GOT3 (cell line): ENCODE measurements at places on chromosomes 4 and X.

- DNase-seq = no peak
These were observed 179.4 kb downstream of the FBXW7 start for GRCh38 chr4:152356428-152357034.

DNA sequence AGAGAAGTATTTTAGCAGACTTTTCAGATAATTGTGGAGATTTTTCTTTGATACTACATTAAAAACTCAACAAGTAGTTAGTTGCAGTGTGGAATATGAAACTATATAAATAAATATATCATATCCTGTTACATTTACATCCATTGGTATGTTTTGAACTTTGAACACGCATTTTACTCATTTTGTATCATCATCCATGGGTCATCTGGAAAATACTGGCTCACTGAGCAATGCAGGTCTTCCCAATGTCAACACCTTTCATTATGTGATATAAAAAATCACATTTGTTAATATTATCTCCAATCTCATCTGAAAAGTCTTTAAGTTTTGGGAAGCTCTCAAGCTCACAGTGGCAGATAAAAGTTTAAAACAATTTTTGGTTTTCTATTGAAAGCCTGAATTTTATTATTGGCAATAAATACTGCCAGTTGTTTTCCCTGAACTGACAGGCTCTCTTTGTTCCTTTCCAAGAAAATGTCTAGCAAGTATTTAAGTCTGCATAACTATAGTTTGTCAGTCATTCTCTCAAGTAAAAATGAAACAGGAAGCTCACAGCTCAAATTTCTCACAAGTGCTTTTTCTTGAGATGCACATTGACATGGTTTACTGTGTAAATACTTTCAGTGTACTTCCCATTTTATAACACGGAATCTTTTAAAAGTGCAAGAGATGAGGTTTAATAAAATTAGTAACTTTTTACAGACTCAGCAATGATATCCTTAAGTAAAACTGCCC, 183.5 kb upstream of the GPC4 start:
- no peak for DNase-seq

GRCh38 chr4:87353592-87353991, 30.9 kb upstream of the HSD17B13 start:
- DNase-seq = no peak

DNA sequence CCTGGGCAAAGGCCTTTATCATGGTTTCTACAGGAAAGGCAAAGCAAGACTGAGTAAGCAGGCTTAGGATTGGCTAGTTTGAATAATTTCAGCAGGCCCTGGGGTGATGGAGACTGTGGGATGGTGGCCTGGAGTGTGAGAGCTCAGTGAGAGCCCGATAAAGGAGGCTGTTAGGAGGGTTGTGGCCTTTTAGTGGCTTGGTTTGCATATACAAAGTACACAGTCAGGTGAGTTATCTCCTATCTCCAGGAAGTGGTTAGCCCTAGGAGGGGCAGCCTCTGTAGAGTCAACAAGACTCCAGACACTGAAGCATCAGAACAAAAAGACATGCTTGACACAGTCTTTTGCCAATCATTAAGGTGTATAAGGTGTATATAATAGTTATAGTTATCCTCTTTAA, 157.2 kb downstream of the CFAP299 start:
- DNase-seq = no peak

- DNase-seq = no peak
These were observed 32.5 kb downstream of the SLC10A6 start for GRCh38 chr4:86816501-86817273.

- no peak for DNase-seq
These were observed 102.6 kb downstream of the IL1RAPL2 start for GRCh38 chrX:104668550-104668949.

- DNase-seq = no peak
These were observed 4.8 kb downstream of the WDR44 start for GRCh38 chrX:118350706-118351105.

DNA sequence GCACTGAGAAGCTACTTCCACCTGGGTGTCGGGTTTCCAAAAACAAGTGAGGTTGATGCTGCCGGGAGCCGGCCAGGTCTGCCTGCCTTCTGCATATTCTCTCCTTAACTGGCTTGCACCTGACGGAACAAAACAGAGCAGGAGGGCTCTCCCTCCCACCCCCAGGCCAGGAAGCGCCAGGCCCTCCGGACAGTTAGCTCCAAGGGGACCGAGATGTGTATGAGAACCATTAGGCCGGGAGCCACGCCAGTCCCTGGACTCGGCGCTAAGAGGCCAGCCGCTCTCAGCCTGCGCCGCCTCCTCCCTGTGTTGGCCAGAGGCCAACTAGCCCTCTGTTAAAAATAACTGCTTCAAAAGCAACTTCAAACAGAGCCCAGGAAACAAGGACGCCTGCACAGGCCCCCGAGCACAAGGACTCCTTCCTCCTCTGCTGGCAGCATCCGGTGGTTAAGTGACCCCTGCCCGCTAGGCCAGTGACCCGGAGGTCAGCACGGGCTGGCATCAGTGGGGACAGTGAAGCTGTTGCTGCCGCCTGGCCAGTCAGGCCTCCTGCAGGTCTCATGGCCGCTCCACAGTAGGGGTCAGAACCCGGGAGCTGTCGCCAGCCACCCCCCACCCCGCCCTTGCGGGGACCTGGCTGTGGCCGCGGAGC, 107.9 kb downstream of the ABLIM2 start:
- no peak for DNase-seq

- DNase-seq = no peak
These were observed 2110.0 kb downstream of the PCDH7 start for GRCh38 chr4:32830160-32830559.

DNA sequence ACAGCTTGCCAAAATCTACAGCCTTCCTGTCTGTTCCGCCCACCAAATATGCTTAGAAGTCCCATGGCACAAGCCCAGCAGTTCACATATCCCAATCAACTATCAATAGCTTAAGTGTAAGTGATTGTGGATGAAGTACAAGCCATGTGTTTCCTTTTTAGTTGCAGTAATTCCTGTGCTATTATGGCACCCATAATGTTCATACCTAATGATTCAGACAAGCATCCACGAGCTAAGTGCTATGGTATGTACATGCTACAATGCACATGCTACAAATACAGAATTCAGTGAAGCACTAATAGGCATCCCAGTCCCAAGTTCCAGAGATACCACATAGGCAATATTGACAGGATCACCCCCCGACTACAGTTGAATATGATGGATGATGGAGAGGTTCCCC, 94.5 kb downstream of the PCDH19 start:
- DNase-seq = no peak

DNA sequence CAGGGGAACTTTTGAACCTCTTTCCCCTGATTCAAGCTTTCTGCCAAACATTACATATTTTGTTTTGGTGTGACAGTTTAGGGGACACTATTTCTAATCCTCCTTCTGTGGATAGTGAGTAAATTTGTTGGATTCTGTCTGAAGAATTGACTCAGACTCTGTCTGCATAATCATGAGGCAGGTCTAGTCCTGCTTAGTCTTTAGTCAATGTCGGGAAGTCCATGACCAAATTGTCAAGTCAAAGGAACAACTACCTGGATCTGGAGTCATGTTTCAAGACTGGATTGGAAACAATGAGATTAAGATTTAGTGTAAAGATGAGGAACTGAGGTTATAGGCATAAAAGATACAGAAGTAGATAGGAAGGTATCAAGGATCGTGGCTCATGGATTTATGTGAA, 100.9 kb downstream of the MAGEB17 start:
- DNase-seq = no peak

- no peak for DNase-seq
These were observed 83.6 kb downstream of the JAKMIP1 start for GRCh38 chr4:6116696-6117285.

DNA sequence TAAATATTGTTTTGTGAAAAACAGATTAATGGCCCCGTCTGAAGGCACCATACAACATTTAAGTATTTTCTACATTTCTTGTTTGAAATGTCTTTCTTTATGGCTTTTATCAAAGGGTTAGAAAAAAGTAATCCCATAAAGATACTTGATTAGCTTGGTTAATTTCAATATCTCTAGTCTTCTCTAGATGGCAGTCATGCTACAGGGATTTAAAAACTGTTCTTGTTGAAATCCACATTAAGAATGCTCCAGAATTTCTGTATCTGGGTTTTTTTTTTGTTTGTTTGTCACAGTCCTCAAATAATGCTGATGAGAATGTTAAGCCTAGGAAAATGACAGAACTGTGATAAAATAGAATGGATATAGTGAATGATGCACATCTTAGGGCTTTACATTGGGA, 109.0 kb upstream of the AADAT start:
- DNase-seq = no peak

- no peak for DNase-seq
These were observed 25.1 kb upstream of the USO1 start for GRCh38 chr4:75699299-75699698.

- DNase-seq = no peak
These were observed 236.2 kb upstream of the HAND2 start for GRCh38 chr4:173766171-173766600.

DNA sequence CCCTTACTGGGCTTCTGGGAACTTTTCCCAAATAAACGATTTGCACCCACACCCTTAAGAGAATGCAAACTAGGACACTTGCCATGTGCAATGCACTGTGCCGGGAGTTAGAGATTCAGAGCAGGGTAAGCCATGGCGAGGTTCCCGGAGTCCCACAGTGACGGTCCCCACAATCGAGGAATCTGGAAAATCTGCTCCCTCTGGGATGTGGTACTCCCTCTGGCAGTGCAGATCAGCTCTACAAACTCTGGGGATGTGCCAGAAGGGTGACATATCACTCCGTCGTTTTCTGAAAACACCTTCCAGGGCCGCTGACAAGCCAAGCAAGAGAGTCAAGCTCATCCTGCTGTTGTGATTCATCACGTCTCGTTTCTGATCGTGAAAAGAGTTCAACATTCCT, 537.5 kb downstream of the BCOR start:
- no peak for DNase-seq

DNA sequence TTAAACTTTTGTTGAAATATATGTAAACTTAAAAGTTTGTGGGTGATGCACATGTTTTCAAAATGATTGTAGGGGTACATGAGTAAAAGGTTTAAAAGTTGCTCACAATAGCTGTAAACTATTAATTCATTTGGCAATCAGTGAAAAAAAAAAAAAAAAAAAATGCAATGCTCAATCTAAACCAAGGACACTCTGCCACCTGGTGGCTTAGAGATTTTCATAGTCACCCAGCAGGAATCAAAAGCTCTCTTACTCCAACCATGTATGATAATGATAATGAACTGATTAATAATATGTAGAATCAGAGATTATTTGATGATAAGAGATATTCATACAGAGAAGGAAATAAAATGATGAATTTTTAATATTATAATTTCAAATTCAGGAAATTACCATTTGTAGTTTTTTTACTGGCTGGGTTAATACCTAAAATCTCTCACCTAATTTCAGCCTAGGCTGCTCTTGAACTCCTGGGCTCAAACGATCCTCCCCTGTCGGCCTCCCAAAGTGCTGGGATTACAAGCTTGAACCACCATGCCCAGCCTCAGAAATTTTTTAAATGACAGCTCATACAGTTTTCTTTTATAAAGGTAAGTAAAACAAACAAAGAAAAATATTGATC, 46.9 kb upstream of the SLC25A4 start:
- no peak for DNase-seq

DNA sequence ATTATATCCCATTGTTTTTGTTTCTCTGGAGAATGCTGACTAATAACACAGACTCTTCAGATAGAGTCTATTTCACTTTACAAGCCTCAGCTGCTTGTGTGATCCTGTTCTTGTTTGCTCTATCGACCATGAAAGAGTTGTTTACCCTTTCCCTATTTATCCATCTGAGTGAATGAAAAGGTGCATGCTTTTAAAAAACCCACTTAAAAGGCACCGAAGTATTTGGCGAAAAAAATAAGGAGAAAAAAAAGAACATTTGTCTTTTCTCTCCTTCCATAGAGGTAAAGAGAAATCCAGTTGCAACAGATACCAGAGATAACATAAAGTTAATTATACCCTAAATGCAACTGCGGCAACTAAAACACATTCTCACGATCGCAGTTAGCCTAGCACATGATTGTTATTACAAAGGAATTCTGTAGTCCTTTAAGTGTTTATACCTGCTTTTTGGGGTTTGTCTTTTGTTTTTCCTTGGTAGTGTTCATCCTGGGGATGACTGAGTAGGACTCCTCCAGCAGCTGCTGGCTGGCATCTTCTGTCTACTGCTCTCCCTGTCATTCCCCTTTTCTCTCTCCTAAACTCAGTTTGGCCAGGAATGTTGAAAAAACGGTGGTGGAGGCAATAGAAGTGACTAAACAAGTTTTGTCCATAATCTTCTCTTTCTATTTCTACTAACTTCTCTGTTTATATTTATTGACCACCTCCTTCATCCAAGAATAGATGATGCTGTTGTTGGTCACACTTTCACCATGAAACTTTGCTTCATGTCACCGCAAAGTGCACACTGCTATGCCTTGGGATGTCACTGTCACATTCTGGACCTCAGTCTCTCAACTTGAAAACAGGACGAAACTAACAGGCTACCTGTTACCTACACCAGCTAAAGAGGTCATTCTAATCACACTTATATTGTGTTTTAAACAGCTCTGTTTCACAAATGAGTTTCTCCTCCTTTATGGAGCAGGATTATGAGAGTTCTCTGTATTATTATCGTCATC, 41.9 kb upstream of the FRAS1 start:
- no peak for DNase-seq

GRCh38 chr4:75698963-75699228, 25.5 kb upstream of the USO1 start:
- no peak for DNase-seq

DNA sequence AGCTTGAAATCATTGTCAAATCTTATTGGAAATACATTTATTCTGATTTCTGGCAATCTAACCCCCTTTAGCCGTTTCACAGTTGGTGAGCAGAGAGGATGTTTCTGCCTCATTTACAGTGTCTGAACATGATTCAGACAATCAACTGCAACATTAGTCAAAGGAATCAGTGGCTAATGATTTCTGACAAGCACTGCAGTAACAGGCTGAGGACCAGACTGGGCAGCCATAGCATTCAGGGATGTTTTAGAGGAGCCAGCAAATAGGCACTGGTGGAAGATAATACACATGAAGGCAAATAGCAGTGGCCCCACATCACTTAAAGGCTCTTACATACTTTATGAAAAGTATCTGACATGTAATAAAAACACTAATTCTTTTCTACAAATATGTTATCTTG, 102.8 kb downstream of the TTC29 start:
- DNase-seq = no peak

DNA sequence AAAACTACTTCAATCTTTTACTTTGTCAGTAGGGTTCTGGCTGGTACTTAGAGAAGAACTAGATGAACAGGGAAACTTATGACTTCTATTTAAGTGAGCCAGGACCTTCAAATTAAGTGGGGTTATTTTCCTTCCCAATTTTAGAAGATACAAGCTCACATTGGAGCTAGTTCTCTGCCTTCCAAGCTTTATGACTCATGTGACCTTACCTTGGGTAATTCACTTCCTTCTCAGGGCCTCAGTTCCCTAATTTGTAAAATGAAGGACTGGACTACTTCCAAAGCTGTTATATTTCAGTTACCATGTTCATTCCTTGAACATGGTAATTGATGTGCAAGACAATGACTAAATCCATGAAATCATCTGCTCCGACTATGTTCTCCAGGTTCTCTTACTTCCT, 32.0 kb upstream of the DCX start:
- no peak for DNase-seq

DNA sequence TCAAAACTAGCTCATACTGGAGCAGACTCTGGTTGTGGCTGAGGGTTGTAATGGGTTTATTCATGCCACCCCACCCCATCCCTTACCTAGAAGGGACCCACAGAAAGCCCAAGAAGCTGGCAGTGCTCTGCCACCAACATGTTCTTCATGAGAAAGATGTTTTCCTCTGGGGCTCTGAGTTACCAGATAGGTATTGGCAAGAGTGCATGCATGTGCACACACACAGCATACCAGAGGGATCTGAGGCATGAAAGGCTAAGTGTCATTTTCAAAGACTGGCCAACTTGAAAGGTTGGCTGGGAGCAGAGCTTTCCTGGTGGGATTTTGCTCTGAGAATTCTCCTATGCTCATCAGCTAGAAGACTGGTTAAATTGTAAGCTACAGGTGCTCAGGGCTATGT, 65.2 kb downstream of the PHOX2B start:
- no peak for DNase-seq
